ENCODE measurements at places on chromosomes 12 and 14.
A peak's percentile ranks its signal among the peaks of the same experiment; 100 is the strongest.

DNA sequence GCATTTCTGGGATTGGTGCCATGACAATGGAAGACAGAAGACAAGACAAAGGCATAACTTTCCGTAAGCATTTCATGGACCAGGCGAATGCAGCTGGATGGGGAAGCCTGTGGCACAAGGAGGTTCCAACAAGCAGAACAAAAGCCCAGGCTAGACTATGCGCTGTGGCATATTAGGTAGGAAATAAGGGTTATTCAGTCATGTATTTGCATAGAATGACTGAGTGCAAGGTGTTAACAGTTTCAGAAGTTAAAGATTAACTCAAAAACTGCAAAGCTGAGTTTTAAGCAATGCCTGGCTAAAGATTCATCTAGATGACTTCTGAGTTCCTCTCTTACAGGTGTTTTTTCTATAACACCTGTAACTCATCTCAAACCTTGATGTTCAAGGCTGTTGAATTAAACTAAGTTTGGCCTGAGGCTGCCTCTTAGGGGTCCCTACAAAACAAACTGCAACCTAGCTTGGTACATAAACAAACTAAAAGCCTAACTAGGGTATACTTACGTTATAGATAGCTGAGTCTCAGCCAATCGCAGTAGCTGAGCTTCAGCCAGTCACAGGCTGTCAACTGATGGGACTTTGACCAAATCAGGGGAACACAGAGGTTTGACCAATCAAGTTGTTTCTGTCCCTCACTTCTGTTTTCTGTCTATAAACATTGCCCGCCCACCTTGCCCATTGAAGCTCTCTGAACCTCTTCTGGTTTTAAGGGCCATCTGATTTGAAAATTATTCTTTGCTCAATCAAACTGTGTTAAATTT lies 52.2 kb upstream of the PLBD1 start:
- no peak for DNase-seq

GRCh38 chr14:75442166-75442565 lies 14.3 kb downstream of the JDP2 start:
- DNase-seq: no peak

DNA sequence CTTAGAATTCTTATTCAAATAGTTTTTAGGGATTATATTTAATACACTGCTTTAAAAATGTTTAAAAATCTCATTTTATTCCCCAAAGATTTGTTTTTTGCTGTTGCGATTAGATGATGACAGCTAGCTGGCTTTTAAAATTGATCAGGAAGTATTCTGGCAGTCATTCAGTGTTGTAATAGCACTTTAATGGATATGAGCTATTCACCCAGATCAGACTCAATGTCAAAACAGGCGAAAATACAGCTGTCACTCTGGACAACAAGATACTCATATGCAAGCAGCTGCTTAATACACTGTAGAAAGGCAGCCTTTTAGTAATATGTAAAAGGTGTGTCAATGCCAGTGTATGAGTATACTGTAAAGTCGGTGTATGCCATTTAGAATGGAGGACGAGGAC lies 91.7 kb downstream of the NPAS3 start:
- DNase-seq: no peak

- DNase-seq: peak; percentile 20
Observed at GRCh38 chr14:69152181-69152901, 578 bp downstream of the DCAF5 start.

DNA sequence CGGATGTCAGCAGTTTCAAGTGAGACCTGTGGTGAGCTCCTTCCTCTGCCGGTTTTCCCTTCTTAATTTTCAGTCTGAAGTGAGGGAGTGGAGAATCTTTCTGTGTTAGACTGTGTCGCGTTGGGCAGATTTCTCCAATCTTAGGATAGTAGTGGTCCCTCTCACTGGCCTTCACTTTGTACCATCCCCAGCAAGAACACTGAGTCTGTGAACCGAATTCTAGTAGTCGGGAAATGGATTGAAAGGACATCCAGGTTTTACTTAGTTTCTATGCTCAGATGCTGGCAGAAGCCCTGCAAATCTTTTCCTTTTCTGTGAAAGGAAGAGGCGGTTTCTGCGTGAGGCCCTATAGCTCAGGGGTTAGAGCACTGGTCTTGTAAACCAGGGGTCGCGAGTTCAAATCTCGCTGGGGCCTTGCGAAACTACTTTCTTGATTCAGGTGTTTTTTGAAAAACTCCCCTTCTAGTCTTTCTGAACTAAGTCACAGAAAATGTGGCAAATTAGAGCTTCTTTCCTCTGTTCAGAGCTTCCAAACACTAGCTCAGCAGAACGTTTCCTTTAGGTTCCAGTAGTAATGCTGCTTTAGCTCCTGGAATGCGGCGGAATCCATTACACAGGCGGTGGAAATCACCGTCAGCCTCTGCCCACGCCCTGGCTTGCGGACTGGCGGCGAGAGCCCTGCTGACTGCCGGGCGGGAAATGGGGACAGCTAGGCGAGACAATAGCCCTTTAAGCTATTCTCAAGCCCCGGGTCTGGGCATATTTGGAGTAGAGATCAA lies 2.8 kb upstream of the RNASE4 start:
- peak; percentile 84 for DNase-seq

DNA sequence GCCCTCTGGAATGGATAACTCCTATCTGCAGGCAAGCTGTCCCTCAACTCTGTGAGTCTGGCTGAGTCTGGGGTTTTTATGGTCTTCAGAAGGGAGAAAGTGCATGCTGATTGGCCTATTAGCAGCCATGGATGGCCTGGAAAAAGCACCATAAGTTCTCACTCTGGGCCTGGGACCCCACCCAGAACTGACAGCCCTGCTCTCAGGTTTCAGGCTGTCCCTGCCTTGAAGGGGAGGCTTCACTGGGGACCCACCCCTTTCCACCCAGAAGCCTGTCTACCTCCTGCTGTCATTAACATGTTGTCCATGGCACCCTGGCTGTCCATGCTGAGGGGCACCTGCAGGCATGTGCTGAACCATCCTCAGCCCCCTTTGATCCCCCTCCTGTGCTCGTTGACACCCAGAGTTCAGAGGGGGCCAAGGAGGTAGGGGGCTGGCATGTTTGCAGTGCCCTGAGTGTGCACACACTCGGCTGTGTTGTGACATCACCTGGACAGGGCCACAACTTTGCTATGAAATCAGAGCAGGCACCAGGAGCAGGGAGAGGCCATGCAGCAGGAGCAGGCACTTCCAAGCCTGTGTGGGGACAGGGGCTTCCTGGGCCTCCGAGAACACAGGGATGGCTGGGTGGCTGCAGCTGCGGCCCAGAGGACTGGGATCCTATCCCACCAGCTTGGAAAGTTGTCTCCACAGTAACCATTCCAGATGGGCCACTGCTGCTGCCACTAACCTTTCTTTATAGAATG lies 84.7 kb downstream of the ACSS3 start:
- no peak for DNase-seq

DNA sequence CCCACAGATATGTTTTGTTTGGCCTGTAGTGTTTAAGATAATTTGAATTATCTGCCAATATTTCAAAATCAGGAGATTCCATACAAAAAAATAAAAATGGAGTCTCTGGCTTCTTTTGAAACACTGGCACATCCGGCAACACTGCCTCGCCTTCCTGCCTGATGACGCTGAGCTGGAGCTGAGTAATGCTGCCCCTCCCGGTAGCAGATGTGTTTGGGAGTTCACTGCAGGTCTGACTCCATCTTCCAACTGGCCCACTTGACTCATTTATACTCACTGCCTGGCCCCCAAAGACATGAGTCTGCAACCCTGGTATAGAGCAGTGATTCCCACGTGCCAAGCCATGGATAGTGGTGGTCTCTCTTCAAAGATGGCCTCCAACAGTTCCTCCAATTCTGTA lies 7.4 kb downstream of the CIT start:
- DNase-seq: no peak

- no peak for DNase-seq
Observed at GRCh38 chr12:79844693-79845092, 90.2 kb downstream of the PPP1R12A start.

DNA sequence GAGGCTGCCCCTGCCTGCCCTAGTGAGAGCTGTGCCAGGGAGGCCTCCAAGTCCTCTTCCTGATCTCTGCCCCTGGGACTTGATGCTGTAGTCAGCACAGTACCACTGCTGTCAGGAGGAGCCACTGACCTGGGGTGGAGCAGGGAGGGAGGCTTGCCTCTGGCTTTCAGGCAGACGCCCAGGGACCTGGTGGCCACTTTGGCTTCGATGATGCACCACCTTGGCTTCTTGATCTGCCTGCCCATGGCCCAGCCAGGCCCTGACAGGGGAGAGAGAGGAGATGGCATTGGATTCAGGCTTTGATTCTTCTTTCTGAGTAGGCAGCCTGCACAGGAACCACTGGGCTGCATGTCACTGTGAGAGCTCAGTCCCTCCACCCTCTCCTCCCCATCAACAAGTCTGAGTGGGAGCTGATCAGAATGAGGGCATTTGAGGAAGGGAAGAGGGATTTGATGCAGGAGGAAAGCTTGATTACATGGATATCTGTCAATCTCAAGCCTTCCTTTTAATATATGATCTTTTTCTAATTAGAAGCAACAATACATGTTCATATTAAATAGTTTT lies 24.7 kb downstream of the TMEM63C start:
- DNase-seq: no peak

- DNase-seq: no peak
Observed at GRCh38 chr12:30996255-30996654, 69.7 kb downstream of the TSPAN11 start.

- no peak for DNase-seq
Observed at GRCh38 chr12:70885956-70886355, 34.6 kb downstream of the PTPRR start.

DNA sequence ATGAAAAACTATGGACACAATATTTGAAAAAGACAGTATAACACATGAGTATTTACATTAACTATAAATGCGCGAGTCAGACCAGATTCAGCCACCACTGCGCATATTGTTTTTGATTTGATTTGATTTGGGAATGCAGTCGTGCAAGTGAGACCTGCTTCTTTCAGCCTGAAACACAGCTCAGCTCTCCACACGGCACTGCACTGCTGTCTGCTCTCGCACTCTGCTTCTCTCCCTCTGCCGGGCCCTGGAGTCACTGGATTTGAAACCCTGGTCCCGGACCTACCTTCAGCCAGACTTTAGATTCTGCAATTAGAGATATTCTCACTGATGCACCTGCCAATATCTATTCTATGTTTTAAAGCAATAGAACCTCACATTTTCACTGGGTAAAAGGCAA lies 143.9 kb upstream of the TMEM132C start:
- DNase-seq: no peak
